ENCODE measurements at places on chromosomes 1 and 21.

DNA sequence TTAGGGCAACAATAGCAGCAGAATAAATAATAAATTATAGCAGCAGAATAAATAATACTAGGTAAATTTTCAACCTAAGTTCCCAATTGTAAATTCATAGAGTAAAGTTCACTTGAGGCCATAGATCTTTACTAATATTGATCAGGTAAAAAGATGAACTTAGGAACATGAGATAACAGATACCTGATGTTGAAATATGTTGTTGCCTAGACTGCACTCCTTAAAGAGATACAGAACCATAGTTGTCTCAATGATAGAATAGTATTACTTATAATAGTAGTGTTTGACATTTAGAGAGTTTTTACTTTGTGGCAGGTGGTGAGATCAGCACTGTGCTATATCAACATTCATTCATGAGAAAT is 378 bp upstream of the F13B start:
- DNase-seq: no peak

- no peak for DNase-seq
These were observed 40.4 kb upstream of the GJA5 start for GRCh38 chr1:147800804-147801203.

- no peak for DNase-seq
These were observed 136.0 kb downstream of the LTN1 start for GRCh38 chr21:28856588-28857250.

- DNase-seq: no peak
These were observed 13.8 kb downstream of the UBE4B start for GRCh38 chr1:10046356-10047085.

- no peak for DNase-seq
These were observed 8.1 kb downstream of the TDRD5 start for GRCh38 chr1:179599623-179600249.

GRCh38 chr1:171345536-171345935 is 31.6 kb downstream of the FMO4 start:
- DNase-seq: no peak

GRCh38 chr1:197868751-197869489 is 33.5 kb upstream of the C1orf53 start:
- DNase-seq: no peak

- no peak for DNase-seq
These were observed 1.0 kb downstream of the LYST start for GRCh38 chr1:235865565-235866204.

DNA sequence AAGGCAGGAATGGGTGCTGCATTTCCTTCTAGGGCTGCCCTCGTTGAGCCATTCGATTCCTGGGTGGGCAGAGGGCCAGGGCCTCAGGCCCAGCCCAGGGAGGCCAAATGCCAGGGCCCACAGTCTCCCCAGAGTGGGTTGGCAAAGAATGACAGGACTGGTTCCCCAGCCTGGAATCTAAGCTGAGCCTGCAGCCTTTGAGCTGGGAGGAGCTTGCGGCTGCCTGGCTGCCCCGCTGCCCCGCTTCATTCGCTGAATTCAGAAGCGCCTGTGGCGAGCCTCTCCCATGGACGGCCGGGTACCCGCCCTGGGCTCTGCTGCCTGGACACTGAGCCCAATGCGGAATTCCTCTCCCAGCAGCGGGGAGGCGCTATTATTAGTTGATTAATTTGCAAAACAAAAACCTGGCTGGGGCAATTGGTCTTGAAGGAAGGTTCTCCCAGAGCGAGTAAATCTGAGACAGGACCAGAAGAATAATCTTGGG is 32.3 kb upstream of the TARDBP start:
- DNase-seq: no peak

Data from stimulated activated CD8-positive, alpha-beta memory T cell treated with anti-CD3 and anti-CD28 coated beads, Interleukin-7, amount 100 ng/mL, for 48 hours (primary cell).